Peyer's patch (tissue), 4 donors: ENCODE measurements at places on chromosomes 5 and 9. TPM values are rescaled to one million over a fixed set of nuclear protein-coding genes. Genes with fewer than 3 reads are reported as not detected.

DNA sequence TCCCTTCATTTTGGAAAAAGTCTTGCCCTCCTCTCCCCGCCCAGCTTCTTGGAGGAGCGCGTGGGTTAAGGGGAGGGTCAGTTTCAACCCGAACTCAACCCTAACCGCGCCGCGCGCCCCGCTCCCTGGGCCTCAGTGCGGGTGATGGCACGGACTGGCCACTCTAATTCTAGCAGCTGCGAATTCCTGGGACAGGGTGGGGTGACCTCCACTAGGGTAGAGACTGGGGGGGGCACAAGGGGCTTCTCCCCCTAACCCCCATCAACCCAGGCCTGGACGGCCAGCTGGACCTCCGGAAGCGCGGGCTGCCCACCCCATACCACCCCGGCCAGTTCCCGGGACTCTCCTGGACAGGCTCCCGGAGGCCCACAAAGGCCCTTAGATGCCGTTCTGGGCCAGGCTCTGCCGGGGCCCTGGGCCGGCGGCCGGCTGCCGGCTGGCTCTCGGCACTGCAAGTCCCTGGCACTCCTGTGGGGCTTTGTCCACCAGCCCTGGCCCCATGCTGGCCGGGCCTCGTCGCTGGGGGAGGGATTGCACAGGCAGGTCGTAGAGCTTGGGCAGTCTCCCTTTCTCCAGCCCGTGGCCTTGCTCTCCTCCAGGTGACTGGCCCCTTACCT is 7.2 kb upstream of the PSD2 start:
- H3K4me1 ChIP-seq = peaks cover 4% of the 10 kb centered on the region
- H3K27ac ChIP-seq = peak overlapping the region; percentile 31
- H3K4me3 ChIP-seq = peak overlapping the region; percentile 59
- no peaks in the 10 kb centered on the region for H3K36me3 ChIP-seq
- no peak for DNase-seq

DNA sequence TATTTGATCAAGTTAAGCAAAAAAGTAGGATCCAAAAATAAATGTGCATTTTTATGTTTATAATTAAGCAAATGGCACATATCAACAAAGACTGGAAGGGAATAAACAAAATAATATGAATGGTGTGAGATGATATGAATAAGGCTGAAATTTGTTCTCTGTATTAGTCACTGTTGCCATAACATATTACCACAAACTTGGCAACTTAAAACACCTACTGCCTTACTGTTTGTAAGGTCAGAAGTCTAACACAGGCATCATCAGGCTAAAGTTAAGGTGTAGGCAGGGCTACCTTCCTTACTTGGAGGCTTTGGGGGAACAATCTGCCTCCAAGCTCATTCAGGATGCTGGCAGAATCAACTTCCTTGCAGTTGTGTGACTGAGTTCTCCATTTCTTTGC is 19.3 kb downstream of the PGGT1B start:
- peaks cover 5% of the 10 kb centered on the region for H3K36me3 ChIP-seq
- no peak for DNase-seq
- no peaks in the 10 kb centered on the region for H3K4me1 ChIP-seq
- H3K27ac ChIP-seq = no peak overlapping the region
- H3K27me3 ChIP-seq = no peaks in the 10 kb centered on the region

DNA sequence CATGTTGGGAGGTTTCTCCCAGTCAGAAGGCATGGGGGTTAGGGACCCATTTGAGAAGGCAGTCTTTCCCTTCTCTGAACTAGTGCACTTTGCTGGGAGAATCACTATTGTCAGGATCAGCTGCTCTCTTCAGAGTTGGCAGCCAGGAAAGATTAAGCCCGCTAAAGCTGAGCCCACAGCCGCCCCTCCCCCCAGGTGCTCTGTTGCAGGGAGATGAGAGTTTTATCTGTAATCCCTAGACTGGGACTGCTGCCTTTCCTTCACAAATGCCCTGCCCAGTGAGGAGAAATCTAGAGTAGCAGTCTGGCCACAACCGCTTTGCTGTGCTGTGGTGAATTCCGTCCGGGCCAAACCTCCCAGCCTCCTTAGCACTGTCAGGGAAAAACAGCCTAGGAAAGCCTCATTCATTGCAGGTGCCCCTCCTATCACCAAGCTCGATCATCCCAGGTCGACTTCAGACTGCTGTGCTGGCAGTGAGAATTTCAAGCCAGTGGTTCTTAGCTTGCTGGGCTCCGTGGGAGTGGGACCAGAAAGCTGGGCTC is 69.8 kb downstream of the CNTLN start:
- DNase-seq = no peak
- no peak overlapping the region for H3K27ac ChIP-seq
- no peaks in the 10 kb centered on the region for H3K4me1 ChIP-seq
- H3K36me3 ChIP-seq = no peaks in the 10 kb centered on the region
- H3K4me3 ChIP-seq = no peak overlapping the region

- no peak for DNase-seq
- no peaks in the 10 kb centered on the region for H3K4me1 ChIP-seq
- H3K36me3 ChIP-seq = no peaks in the 10 kb centered on the region
- no peaks in the 10 kb centered on the region for H3K27me3 ChIP-seq
Observed at GRCh38 chr9:113313261-113313660, 10.1 kb upstream of the RNF183 start.

- no peaks in the 10 kb centered on the region for H3K36me3 ChIP-seq
- no peaks in the 10 kb centered on the region for H3K27me3 ChIP-seq
- no peak for DNase-seq
- H3K4me3 ChIP-seq = no peak overlapping the region
- H3K4me1 ChIP-seq = no peaks in the 10 kb centered on the region
- no peak overlapping the region for H3K27ac ChIP-seq
Observed at GRCh38 chr9:112705768-112706427, 12.0 kb downstream of the INIP start.

GRCh38 chr9:114289106-114289505 is 33.8 kb upstream of the ORM1 start:
- no peak for DNase-seq
- H3K27ac ChIP-seq = no peak overlapping the region
- no peak overlapping the region for H3K4me3 ChIP-seq
- no peaks in the 10 kb centered on the region for H3K36me3 ChIP-seq

Gene CATSPER3
- 2.4 TPM for total RNA-seq

Gene DRD1
- not detected for total RNA-seq

Gene SAXO1
- total RNA-seq = not detected

Gene C9orf72
- 13.1 TPM for total RNA-seq
